ENCODE measurements at places on chromosomes 13 and 19.
A peak's percentile ranks its signal among the peaks of the same experiment; 100 is the strongest.

DNA sequence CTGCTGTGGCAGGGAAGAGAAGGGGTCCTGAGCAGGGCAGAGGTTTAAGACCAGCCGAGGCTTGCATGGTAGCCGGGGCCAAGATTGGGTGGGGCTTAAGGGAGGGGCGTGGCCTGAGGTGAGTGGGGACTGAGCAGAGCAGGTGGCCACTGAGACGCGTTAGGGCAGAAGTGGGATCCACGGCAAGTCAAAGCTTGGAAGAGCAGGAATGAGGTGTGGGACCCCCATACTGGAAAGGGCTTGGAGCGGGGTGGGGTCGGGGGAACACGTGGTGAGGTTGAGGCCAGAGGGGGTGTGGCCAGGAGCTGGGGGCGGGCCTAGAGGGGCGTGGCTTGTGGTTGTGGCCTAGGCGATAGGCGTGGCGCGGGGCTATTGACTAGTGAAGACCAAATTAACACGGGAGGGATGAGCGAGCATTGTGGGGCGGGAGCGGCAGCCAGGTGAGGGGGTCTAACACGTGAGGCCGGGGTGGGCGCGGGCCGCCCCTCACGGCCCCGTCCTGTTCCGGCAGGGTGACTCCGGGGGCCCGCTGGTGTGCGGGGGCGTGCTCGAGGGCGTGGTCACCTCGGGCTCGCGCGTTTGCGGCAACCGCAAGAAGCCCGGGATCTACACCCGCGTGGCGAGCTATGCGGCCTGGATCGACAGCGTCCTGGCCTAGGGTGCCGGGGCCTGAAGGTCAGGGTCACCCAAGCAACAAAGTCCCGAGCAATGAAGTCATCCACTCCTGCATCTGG is 3.3 kb downstream of the CFD start:
- peak; percentile 77 for DNase-seq

DNA sequence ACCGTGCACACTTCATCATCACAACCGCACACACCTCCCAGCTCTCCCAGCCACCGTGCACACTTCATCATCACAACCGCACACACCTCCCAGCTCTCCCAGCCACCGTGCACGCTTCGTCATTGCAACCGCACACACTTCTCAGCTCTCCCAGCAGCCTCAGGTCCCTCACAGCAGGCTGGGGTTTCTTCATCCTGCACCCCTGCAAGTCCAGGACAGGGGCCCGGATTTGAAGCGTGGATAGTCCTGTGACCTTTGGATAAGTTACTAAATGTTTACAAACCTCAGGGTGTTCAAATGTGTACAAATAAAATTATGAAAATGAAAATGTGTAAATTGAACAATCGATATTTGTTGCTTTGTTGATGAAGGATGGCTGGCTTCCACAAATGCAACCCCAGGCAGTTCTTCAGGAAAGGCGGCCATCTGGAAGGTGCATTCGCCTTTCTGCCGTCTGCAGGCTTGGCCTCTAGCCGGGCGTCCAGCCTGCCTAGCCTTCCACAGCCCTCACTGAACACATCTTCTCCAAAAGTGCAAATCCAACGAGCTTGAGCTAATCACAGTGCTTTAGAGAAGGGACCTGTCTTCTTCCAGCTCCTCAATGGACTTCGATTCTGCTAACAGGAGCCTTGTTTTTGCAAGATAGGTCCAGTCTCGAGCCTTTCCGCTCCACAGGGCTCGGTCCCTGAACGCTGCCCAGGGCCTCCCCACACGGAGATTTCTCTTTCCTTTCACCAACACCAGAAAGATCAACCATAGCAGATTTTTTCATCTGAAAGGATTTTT is 74.2 kb downstream of the SPACA7 start:
- no peak for DNase-seq

DNA sequence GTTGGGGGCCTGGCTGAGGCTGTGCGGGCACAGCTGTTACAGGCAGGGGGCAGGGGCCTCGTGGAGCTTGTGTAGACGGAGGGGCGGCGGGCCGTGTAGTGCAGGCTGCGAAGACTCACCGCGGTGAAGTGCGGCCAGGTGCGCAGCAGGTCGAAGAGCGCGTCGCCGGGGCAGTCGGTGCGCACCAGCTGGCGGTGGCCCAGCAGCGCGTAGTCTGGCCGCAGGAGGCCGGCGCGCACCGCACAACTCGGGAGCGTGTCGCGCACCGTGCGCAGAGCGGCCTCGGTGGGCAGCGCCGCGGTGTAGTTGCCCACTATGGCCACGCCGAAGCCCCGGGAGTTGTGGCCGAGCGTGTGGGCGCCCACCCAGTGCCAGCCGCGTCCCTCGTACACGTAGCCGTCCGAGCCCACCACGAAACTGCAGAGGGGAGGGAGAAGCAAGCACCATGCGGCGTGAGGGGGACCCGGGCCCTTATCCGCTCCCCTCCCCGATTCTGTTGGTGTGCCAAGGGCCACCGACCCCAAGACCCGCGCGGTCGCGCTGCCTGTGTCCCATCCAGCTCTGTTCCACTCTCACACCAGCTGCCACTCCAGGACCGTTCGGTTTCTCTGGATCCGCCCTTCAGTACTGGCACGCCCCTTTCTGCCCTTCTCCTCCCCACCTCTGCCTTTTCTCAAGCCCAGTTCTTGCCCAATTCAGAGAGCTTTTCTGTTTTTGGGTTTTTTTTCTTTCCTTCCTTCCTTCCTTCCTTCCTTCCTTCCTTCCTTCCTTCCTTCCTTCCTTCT is 5.4 kb upstream of the RASAL3 start:
- no peak for DNase-seq

DNA sequence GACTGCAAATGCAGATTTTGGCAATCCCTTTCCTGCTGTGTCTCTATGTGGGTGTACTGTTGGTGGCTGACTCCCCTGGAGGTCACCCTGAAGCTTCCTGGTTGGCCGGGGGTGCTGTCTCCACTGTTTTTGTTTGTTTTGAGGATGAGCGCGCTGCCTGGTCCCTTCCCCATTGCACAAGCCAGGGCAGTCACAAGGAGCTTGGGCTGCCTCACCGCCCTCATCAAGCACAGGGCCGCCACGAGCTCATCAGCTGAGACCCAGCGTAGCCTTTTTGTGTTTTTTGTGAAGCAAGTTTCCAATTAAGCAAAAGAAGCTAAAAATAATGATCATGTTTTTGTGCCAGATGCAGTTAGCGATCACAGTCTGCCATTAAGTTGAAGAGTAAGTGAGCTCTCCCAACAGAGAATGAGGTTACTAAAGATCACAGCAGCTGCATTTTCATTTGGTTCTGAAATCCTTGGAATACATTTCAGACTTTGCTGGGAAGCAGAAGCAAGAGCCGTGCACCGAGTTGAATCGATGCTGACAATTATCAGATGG is 57.8 kb downstream of the GGACT start:
- DNase-seq = no peak

- no peak for DNase-seq
Measured at GRCh38 chr13:110259651-110260050, 47.3 kb downstream of the COL4A1 start.

GRCh38 chr19:1807695-1808394 is 4.2 kb downstream of the ATP8B3 start:
- DNase-seq = no peak

GRCh38 chr19:40719414-40719894 is 2.5 kb downstream of the ITPKC start:
- no peak for DNase-seq

DNA sequence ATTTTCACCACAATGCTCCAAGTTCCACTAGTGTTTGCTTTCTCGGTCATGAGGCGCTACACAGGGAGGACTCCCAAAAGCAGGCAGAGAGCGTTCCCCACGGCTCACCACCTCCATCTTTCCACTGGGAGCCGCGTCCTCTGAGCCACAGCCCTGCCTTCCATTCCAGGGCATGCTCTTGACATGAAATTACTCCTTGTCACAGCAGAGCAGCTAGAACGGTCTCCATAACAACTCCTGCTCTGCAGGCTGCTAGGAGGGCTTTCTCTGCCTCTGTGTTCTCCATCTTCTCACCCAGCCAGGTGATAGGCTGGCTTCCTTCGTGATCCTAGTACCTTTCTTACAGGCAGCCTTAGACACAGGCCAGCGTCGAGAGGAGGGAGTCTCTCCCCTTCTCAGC is 171.8 kb upstream of the UBL3 start:
- DNase-seq = no peak
